ENCODE measurements at places on chromosomes 2 and 18.

- no peak for ATAC-seq
These were observed 117.9 kb upstream of the NETO1 start for GRCh38 chr18:72985686-72986085.

- no peak for ATAC-seq
These were observed 94.5 kb downstream of the ZBTB7C start for GRCh38 chr18:48314690-48315089.

- ATAC-seq = no peak
These were observed 15.0 kb upstream of the LAMA1 start for GRCh38 chr18:7132356-7133150.

DNA sequence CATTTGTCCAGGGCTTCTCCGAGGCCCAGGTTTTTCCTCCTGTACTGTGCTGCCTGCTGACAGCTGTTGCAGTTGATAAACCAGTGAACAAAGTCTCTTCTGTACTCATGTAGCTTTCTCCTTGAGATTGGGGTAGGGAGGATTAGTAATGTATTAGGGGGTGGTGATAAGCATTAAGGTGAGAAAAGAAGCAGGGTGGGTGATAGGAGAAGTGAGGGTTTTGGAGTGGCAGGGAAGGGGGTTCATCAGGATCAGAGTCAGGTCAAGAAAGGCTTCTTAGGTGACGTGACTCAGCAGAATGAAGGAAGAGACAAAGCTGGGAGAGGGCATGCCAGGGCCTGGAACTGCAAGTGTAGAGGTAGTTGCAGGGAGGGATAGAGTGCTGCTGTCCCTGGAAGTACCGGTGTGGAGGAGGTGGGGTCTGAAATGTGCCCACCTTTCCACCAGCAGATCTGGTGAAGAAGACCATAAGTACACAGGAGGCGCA is 48.7 kb downstream of the PKP4 start:
- ATAC-seq = no peak

DNA sequence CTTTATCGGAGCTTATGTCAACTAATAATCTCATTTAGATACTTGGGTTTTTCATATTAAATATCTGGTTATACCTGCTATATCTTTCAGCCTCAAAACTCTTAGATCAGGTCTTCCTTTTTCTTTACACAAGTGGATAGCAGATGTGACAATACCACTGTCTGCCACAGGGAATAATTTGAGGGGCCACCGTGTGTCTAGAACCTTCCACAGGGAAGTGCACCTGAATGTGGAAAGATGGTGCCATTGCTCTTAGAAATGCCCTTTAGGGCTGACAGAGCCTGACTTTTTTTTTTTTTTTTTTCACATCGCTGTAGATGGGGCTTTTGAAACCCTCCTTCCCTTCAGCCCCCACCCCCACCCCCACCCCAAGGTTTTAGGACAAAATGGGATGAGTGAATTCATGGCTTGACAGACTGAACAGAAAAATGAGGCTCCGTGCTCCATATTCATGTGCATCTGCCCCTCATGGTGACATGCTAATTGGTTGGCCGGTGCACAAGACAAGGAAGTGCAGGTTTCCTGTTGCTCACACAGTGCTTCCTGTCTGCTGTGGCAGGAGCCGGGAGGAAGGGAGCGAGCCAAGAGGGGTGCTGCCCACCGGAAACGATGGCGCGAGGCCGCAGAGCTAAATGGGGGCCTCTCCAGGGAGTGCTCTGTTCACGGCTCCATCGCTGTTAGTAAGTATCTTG is 246.0 kb downstream of the LDLRAD4 start:
- no peak for ATAC-seq

DNA sequence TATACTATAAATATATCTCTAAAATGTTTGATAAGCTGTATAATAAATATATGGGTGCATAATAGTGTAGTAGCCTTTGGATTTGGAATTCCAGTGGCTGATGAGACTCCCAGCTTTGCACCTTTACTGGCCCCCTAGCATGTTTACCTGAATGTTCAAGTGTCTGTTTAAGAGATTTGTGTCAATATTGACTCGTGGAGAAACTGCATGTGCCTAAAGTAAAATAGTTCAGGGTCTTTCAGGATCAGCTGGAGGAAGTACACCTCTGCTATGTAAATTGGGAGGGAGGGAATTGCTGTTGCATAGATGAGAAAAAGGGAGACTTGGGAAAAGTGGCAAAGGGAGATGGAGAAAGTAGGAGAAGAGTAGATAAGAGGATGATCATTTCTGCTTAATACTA is 23.9 kb downstream of the ME2 start:
- ATAC-seq = no peak

DNA sequence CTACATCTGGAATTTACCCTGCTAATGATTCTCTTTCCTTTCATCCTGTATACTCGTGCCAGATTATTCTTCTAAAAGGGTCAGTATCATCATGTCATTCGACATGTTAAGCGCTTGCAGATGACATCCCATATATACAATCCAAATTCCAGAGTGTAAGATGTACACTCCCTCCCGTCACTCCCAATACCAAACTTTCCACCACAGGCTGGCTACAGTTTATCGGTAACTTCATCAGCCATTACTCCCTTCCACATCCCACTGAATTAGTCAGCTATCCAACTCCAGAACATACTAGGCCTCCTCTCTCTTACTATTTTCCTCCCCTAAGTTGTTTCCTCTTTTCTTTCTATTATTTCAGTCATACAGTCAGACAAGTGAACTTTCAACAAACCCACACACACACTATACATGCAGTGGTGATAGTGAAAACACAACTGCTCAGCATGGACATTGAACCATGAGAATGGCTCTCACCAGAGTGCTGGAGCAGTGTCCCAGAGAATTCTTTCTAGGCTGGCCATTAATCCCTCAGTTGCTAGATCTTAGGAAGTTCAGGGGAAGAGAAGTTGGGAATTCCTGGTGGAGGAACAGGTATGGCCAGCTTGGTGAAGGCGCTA is 10.6 kb upstream of the NMI start:
- ATAC-seq = no peak

DNA sequence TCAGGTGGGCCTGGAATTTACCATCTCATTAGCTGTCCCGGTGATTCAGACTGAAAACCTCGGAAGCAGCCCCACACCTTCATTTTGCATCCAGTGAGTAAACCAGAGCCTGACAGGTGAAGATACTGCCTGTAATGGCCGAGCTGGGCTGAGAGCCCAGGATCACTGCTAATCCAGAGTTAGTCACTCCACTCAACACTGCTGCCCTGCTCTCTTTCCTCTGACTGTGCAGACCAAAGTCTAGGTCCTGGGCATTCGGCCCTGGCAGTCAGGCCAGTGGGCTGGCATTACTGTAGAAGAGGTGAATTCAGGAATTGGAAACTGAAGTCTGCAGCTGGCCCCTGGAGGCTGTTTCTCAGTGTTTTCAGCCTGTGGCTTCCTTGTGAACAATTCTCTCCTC is 44.3 kb downstream of the TMEM17 start:
- peak; percentile 72 for ATAC-seq

DNA sequence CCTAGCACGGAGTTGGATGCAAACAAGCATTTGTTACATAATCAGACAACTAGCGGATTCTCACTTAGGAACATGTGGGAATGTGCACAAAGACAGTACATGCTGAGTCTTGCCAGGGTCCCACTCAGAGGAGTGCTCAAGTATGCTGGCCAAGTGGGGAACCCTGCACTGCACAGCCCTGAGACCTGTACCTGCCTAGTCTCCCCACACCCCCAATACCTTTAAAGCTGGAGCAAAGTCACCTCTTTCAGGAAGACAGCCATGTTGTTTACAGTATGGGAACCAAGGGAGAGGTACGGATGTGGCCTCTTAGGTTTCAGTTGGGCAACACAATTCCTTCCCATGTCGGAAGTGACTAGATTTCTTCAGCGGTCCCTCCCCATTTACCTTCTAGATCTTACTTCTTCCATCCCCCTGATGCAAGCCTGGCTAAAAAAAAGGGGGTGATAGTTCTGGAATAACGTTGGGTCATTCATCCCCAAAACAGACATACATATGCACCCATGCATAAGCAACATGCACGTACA is 10.7 kb downstream of the CXCR1 start:
- ATAC-seq = no peak

GRCh38 chr2:175008801-175009495 is 3.8 kb upstream of the CHN1 start:
- no peak for ATAC-seq

DNA sequence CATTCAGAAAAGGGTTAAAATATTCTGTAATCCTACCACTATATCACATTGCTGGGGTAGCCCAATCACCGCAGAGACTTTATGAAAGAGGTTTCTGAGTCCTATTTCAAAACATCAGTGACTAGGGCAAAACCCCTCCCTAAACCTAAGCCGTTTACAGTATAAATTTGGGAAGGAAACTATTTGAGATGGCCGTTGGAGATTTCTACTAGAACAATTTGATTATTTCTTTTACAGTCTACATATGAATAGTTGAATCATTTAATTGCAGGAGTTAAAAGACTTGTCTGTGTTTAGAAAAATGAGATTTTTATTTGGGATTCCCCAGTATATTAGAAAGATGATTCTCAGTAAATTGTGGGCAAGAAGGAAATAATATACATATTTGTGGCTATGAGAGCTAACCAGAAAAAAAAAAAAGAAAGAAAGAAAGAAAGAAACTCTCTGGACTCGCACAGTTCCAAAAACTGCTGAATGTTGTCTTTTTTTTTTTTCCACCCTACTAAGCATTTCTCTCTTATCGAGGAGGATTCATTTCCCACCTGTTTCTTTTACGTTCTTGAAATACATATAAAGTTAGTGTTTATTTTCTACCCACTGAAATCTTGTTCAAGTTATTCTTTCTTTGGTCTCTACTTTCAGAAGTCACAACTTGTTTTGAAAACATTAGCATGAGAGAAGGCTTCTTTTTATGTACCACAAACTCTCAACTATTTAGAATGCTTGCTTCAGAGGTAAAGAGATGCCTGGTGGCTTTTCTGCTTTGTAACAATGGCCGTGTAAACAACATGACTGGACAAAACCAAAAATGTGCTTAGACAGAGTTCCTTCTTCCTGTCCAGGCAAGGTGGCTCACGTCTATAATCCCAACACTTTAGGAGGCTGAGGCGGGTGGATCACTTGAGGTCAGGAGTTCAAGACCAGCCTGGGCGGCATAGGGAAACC is 65.9 kb downstream of the BCL2 start:
- peak; percentile 87 for ATAC-seq

DNA sequence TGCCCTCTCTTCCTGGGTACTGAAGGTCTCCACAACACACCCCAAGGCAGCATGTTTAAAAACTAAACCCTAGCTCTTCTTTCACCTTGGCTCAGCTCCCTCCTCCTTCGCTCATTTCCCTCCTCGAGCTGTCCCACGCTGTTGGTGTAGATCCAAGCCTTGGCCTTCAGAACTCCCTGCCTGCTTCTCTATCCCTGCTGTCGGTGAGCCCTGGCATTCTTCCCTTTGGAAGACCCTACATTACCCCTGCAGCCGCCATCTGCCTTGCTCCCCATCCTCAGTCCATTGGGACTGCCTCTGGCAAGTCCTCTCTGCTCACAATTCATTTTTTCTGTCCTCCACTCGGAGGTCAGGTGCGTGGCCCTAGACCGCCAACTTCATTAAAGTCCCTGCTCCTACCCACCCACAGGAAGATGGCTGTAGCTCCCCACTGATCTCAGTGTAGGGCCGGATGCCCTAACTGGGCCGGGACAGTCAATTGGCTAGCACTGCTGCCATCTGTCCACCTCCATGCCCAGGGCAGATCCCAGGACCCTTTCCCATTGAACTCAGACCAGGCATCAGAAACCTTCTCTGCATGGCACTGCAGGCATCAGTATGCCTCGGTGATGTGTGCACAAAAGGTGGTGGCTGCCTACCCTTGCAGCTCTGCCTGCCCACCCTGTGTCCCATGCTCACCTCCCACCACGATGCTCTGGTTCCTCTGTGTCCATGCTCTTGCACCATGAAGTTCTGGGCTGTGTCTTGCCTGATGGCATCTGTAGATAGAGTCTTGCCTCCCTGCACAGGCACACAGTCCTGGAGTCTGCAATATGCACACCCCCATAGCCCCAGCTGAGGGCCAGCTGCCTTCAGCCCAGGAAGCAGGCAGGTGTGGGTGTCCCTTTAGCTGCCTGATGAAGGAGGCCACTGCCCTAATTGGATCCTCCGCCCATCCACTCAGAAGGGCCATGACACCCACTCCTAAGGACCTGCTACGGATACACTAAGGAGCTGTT is 5.7 kb downstream of the AMER3 start:
- no peak for ATAC-seq

- no peak for ATAC-seq
These were observed 40.7 kb downstream of the POMC start for GRCh38 chr2:25127646-25128045.

DNA sequence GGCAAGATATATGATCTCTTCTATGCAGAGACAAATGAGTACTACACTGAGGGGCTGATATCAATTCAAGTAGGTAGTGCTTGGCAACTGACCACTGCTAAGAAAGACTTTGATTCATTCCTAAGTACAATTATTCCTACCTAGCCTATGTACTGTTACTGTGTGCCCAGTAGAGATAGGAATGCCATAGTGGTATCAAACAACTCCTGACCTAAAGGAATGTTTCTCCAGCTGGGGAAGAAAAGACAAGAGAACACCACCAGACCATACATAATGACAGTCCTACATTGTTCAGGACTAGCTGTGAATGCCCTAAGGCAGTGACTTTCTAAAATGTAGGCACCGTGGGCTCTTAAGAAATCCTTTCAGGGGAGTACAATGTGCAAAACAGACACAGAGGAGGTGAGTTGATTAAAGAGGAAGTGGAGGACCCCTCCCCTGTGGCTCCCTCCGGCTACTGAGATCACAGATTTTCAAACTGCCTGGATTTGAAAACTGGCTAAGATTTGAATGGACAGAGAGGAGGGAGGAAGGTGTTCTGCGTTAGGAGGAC is 89.1 kb downstream of the ANTXR1 start:
- ATAC-seq = no peak

DNA sequence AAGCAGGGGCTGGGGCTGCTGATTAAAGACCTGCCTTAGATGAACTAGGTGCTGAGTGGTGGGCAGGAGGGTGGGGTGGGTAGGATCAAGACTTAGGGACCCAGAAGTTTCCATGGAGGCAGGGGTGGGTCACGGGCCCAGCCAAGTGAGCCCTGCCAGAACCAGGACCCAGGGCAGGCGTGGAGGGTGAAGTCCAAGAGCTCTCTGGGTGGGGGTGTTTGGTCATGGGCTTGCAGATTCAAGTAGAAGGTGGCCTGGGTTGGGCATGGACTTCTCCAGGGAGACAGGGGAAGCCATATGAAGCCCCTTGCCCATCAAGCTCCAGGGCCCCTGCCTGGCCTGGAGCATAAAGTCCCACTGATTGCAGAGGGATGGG is 168.8 kb downstream of the SMAD7 start:
- ATAC-seq = no peak

Data from SK-N-SH treated with all-trans-retinoic acid at 6 μM for 48 hours (cell line).